Adrenal gland (tissue), 19 donors: ENCODE measurements at places on chromosomes 1 and 21.

- no peak for DNase-seq
Observed at GRCh38 chr1:243620096-243620495, 229.9 kb downstream of the AKT3 start.

- DNase-seq: no peak
Observed at GRCh38 chr1:232568331-232568852, 61.5 kb downstream of the SIPA1L2 start.

DNA sequence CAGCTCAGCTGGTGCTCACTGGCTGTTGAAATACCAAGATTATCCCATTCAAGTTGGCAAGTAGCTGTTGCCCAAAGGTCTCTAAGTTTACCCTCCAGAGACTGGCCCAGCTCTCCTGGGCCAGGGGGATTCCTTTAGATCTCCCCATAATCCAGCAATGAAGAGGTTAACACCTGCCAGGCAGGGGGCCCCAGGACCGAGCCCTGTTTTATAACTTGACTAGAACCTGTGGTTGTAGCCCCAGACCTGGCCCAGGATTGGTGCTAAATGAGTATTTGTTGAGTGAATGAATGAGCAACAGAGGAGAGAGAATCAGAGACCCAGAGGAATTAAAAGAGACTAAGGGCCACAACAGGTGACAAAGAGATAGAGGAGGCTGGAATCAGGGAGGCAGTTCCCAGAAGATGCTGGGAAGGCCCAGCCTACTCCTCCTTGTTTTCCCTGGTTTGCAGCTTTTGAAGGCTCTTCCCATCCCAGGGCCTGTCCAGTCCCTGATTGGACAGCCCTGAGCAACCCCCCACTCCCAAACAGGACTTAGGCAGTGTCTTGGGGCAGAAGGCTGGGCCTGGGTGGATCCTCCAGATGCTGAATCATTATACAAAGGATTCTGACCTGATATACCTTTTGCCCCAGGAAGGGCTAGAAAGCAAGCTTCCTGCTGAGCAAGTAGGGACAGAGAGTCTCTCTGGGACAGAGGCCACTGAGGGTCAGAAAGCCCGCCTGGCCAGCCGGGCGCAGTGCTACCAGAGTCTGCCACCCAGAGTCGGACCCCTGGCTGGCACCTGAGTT, 2.4 kb upstream of the RHBG start:
- no peak for DNase-seq

- no peak for DNase-seq
Observed at GRCh38 chr1:35288761-35289160, 20.3 kb downstream of the ZMYM4 start.

DNA sequence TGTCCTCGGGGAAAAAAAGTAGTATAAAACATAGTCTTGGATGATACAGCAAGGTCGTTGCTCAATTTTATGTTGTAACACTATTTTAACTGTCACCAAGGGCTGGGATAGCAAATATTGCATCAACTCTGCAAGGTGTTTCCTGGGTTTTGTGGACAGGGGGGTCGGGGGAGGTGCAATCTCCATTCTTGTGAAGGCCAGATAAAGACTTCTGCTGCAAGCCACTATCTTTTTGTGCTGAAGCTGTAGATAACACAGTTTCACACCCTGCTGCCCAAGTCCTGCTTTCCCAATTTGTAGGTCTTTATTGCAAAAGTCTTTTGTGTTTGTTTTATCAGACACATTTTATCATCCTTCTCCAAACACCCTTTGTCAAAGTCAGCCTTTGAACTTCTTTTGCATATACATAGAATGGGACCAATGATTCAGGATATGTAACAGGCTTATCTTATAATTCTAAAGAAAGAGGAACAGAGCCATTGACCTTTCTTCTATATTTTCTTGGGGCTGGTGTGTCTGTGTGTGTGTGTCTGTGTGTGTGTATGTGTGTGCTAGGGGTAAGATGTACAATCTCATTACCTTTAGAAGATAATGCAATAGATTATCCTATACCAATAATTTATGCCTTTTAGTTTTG, 140.6 kb downstream of the RUNX1 start:
- peak; percentile 40 for DNase-seq

GRCh38 chr1:107883562-107883961, 81.4 kb downstream of the VAV3 start:
- DNase-seq: no peak
